ENCODE measurements at places on chromosomes 3 and 15.
A peak's percentile ranks its signal among the peaks of the same experiment; 100 is the strongest.

DNA sequence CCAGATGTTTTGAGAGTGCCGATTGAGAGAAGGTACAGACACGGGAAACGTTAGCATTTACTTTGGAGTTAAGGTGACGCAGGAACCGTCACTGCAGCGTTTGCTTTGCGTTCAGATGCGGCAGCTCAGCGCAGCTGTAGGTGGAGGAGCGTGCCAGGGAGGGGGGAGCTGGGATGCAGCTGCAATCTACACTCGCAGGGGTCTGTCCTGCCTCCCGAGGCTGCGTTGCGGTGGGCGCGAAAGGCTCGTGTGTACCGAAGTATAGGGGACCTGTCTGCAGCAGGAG lies 425 bp upstream of the FYTTD1 start:
- DNase-seq: peak; percentile 88

- peak; percentile 10 for DNase-seq
Observed at GRCh38 chr3:16849229-16849628, 35.5 kb upstream of the PLCL2 start.

DNA sequence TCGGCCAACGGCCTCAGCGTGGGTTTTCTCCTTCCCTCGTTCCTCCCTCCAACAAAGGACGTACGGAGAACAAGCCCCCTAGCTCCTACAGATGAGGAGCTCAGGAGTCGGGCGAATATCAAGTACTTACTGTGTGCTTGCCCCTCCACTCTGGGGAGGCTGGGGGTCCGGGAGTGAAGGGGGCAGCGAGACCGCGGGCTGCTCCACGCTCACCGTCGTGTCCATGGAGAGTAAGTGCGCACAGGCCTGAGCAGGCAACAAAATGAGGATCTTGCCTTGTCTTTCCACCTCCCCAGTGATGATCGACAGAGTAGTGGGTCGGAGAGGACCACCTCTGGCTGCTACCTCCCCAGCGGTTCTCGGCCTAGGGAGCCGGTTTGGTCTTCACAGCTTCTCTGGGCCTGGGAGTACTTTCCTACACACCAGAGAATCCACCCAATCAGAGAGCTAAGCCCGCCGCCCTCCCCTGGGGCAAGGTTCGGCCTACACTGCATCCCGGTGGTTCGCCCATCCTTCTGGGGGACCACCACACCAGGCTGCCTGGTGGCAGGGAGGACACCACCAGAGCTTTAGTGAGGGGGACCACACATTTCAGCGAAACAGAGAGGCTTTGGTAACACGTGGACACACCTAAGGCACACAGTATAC lies 603 bp upstream of the TRANK1 start:
- no peak for DNase-seq

DNA sequence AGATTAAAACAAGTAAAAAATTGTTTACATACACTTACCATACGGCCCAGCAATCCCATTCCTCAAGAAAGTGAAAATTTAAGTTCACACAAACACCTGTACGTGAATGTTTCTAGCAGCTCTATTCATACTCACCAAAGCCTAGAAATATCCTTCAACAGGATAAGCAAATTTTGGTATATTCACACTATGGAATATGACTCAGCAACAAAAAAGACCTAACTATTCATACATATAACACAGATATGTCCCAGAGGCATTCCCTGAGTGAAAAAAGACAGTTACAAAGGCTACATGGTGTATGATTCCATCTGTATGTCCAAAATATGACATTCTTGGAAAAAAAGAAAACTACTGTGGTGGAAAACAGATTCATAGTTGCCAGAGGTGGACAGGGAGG lies 40.1 kb upstream of the THUMPD3 start:
- DNase-seq: no peak

GRCh38 chr3:178297740-178298139 lies 238.5 kb upstream of the KCNMB2 start:
- DNase-seq: no peak

DNA sequence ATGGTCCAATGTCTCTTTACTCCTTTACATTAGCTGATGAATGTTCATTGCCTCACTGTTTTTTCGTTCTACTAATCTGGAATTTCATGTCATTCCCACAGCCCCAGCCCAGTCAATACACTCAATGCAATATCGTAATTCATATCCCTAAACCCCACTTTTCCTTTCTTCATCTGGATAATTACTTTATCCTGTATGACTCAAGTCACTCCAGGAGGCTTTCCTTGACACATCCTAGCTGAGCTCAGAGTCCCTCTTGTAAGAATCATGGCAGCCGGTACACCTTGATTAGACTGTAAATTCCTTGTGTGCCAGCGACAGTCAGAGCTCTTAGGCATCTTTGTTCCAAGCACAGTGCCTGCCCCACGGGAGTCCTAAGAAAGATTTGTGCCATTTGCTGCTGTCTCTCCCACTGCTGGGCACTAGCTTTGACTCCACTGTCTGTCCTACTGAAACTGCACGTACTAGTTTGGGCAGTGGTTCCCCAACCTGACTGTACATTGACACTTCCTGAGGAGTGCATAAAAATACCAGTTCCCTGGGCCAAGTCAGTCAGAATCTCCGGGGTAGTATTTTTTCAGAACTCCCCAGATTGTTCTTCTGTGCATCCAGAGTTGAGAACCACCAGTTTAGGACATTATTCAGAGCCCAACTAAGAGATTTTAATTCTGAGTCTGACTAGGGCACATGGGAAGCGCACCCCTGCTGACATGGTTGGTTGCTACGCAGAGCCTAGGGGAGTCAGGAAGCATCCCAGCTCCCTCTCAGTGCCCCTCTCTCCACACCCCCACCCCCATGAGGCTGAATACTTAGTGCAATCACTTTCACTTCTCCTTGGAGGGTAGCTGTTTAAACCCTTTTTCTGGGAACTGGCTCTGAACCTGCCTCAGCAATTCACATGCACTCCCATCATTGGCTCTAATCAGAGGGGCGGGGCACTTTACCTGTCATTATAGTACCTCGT lies 19.5 kb upstream of the C3orf70 start:
- no peak for DNase-seq

- no peak for DNase-seq
Observed at GRCh38 chr3:52268036-52268435, 10.4 kb downstream of the WDR82 start.

- no peak for DNase-seq
Observed at GRCh38 chr3:129927072-129927471, 33.6 kb upstream of the TMCC1 start.

DNA sequence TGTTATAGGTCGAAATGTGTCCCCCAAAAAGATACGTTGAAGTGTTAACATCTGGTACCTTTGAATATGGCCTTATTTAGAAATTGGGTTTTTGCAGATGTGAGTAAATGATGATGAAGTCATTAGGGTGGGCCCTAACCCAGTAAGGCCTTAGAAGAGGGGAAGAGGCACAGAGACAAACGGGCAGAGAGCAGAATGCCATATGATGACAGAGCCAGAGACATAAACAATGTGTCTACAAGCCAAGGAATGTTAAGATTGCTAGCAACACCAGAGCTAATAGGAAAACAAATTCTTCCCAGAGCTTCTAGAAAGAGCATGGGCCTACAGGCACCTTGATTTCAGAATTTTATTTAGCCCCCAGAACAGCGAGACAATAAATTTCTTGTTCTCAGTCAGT lies 693.1 kb upstream of the NECTIN3 start:
- no peak for DNase-seq

DNA sequence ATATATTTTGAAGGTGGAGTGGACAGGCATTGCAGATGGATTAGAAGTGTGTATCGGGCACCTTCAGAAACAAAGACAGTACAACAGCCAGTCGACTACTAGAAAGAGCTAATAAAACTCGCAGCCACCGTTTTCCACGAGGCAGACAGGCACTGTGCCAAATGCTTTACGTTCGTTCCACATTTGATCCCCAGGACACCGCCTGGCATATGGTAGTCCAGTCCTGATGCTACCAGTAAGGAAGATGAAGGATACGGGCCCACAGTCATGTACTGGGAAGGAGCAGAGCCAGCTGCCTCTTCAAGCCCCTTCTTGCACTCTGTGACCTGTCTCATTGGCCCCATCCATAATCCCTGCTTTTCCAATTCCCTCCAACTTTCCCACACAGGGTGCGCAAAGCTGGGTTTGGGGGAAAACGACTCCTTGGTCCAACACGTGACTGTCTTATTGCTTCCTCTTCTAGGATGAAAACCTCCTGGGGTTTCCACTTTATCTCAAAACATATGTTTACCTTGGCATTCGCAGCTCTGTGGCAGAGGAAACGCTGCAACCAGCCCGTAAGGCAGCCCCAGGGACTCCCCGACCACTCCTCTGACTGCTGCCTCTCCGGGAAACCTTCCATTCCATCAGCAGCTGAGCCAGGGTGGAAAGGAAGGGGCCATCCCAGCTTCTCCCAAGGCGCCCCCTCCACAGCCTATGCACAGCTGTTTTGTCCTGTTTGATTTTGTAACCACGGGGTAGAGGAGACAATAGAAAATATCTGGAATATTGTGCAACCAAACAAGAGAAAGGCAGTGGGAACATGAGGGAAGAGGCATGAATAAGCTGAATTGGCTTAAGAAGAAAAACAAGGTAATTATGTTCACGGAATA lies 107.4 kb downstream of the ADAMTS17 start:
- no peak for DNase-seq

DNA sequence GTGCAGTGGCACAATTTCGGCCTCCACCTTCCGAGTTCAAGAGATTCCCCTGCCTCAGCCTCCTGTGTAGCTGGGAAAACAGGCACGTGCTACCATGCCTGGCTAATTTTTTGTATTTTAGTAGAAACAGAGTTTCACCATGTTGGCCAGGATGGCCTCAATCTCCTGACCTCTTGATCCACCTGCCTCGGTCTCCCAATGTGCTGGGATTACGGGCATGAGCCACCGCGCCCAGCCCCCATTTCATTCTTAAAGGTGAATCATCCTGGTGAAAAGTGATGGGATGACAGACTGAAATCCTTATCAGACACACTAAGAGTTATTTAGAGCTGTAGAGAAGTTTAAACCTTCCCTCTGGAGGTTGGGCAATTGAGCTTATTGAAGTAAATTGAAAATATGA lies 24.1 kb upstream of the SERPINI2 start:
- DNase-seq: no peak

DNA sequence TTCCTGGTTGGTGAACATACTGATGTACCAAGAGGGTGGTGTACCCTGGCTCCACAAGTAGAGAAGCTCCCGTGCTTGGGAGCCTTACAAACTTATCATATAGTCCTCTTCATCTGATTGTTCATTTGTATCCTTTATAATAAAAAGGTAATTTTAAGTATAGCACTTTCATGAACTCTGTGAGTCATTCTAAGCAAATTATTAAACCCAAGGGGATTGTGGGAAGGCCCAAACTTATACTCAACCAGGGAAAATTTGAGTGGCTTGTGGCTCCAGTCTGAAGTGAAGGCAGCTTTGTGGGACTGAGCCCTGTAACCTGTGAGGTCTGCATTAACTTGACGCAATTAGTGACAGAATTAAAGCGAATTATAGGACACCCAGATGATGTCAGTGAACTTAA lies 29.0 kb downstream of the TTBK2 start:
- no peak for DNase-seq

- DNase-seq: no peak
Observed at GRCh38 chr3:194268654-194269512, 82.2 kb downstream of the CPN2 start.

All from NCI-H146 (cell line).